Stimulated activated CD4-positive, alpha-beta T cell treated with anti-CD3 and anti-CD28 coated beads, Interleukin-12 subunit alpha, Interleukin-12 subunit beta, amount 100 ng/mL, for 24 hours (primary cell): ENCODE measurements at places on chromosomes 5 and 9.

- no peak for DNase-seq
Measured at GRCh38 chr5:1834721-1835429, 33.7 kb downstream of the NDUFS6 start.

- no peak for DNase-seq
Measured at GRCh38 chr9:131657940-131658339, 81.9 kb downstream of the RAPGEF1 start.

DNA sequence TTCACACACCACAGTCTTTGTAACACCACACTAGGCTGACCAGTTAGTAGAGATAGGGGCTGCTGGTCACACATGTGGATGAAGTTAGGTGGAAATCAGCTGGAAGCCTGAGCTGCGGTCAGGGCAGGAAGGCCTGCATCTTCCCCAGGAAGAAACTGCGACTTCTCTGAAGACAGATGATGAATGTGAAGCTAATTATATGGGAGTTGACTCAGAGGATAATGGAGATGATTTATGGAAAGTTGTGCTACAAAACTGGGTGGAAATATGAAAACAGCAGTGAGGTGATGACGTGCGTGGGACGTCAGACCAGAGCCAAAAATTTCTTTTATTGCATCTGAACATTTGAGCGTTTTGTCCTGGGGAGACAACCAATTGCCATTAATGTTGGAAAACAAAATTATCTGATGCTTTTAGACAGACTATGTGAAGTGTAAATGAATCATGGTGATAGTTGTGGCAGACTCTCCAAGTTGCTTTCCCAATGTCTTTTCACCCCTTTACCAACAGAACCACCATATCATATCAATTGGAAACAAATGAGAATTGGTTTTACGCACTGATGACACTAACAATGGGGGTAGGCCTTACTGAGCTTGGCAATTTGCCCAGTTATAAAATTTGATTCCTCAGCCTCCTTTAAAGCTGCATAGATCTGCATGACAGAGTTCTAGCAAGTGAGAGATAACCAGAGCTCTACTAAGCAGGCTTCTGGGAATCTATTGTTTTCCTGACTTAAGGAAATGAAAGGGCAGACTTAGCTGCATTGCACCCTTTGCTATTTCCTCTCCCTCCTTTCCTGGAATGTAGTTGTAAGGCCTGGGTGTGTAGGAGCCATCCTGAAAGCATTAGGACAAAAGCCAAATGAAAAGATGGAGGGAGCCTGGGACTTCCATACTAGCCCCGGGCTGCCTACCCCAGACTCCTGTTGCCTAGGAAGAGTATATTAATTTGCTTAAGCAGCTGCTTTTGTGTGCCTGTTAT is 84.0 kb downstream of the RAB3C start:
- DNase-seq = no peak

- no peak for DNase-seq
Measured at GRCh38 chr5:68465133-68465532, 249.6 kb downstream of the PIK3R1 start.

DNA sequence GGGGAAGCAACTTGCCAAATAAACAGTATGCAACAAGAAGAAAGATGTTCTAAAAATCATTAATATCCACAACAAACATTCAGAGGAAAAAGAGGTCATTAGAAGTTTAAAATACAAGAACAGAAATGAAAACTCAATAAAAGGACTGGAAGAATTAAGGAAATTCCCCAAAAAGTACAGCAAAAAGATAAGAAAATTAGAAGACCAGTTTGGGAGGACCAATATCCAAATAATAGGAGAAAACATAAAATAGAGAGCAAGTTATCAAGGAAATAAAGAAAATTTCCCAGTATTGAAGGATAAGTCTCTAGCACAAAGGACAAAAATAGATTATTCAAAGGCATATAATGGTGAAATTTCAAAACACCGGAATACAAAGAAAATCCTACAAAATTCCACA is 21.9 kb downstream of the DIAPH1 start:
- DNase-seq = no peak

DNA sequence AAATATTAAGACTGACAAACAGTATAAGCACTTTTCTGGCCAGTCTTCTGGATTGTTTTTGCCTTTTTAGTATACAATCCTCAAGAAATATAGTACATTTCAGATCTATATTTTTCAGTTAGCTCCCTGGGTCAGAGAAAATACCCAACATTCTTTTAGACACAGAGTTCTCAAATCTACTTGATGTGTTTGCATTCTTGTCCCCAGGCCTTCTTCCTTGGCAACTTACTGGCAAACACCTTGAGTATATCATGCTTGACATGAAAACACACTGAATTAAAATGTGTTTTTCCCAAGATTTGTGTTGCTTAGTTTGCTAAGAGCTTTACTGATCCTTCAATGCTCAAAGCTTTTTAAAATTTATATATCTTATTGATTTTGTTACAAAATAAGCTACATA is 1413.1 kb upstream of the CDH9 start:
- no peak for DNase-seq

- no peak for DNase-seq
Measured at GRCh38 chr5:174877987-174878386, 153.6 kb downstream of the MSX2 start.

GRCh38 chr5:74549384-74549783 is 91.1 kb downstream of the ENC1 start:
- DNase-seq = no peak

- no peak for DNase-seq
Measured at GRCh38 chr5:180704362-180704761, 35.5 kb downstream of the OR2Y1 start.

DNA sequence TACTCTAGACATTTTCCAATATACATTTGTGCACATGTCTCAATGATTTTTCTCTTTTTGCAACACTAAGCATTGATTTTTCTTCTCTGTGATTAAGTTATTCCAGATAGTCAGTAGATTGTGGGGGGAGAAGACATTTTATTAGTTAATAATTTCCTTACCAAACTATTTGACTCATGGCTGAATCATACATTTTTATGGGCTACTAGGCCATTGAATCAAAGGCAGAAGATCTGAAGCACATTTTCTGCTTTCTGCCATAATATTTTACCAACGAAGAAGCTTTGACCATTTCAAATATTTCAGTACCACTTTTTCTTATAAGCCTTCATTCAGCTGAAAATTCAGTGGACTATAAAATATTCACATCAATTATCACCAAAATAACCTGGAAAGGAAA is 175.6 kb downstream of the IRX2 start:
- no peak for DNase-seq

- no peak for DNase-seq
Measured at GRCh38 chr9:5531101-5531882, 21.0 kb downstream of the PDCD1LG2 start.

DNA sequence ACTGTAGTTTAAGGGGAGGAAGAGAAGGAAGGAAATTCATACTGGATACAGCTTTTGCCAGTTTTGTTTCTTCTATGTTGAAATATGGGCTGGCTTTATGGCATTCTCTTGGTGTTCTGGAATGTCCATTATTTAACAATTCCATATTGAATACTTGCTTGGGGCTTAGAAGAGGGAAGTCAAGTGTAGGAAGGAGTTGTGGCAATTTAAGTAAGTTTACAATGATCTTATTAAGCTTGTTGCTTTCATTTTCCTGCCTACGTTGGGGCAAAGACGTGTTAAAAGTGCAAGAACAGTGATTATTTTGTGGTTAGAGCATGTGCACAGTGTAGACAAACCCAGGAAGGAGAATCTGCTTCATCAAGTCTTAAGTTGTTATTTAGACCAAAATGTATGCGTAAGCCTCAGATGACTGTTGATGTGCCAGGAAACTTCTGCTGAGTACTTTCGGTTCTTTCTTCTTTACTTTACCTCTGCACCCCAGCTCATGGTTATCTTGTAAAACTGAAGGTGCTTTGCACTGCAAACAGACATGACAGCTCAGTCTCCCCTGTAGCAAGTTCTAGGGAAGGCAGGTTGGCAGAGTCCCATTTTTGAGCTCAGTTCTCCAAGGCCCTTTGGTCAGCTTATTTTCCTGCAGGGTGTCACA is 75.8 kb downstream of the F2RL2 start:
- no peak for DNase-seq

- no peak for DNase-seq
Measured at GRCh38 chr5:10894445-10895054, 133.5 kb upstream of the DAP start.

- DNase-seq = no peak
Measured at GRCh38 chr5:60719329-60719728, 19.4 kb upstream of the DEPDC1B start.

- DNase-seq = no peak
Measured at GRCh38 chr5:155148694-155149093, 135.1 kb downstream of the KIF4B start.

DNA sequence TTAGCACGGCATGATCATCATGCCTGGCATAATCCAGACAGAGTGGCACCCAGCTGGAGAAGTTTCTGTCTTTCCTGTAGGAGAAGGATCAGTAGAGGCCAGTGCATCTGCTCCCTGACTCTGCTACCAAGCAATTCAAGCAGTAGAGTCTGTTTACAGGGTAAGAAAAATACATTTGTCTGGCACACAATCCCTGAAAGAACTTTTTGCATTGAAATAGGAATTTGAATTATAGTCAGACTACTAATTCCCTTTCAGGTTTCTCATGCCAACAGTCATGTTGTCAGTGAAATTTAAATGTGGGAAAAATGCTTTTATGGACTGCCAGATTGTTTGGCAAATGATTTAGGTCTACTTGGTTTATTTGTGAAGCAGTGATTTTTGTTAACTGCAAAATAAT is 125.6 kb downstream of the RAB3C start:
- DNase-seq = no peak

GRCh38 chr5:84218546-84218945 is 166.1 kb downstream of the EDIL3 start:
- no peak for DNase-seq

DNA sequence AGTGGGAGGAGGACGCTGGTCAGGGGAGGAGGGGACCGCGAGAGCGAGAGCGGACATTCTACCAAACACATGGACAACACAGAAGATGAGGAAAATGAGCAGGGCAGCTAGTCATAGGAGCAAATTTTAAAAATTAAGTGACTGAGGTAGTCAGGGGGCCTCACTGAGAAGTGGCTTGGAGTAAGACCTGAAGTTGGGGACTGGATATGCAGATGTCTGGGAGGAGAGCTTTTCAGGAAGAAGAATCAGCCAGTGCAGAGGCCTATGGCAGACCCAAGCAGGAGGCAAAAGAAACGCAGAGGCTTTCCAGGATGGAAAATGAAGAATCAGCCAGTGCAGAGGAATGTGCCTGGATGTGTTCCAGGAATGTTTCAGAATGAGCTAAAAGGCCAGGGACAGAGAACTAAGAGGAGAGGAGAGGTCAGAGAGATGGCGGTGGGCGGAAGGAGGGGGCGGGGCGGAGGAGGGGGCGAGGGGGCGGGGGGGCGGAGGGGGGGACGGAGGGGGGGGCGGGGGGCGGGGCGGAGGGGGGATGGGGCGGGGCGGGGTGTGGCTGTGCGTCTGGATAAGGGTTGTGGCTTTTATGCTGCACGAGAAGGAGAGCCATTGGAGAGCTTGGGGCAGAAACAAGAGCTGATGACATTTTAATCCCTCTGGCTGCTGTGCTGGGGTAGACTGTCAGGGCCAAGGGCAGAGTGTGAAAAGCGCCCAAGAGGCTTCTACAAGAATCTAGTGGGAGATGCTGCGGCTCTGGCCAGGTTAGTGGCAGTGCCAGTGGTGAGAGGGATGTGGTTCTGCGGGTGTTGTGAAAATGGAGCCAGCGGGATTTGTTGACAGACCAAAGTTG is 129.6 kb downstream of the KCNIP1 start:
- DNase-seq = no peak
